ENCODE measurements at places on chromosomes 6 and 20. TPM values are rescaled to one million over a fixed set of nuclear protein-coding genes. Genes with fewer than 3 reads are reported as not detected.

Gene LY6G6F
- polyA plus RNA-seq: not detected

DNA sequence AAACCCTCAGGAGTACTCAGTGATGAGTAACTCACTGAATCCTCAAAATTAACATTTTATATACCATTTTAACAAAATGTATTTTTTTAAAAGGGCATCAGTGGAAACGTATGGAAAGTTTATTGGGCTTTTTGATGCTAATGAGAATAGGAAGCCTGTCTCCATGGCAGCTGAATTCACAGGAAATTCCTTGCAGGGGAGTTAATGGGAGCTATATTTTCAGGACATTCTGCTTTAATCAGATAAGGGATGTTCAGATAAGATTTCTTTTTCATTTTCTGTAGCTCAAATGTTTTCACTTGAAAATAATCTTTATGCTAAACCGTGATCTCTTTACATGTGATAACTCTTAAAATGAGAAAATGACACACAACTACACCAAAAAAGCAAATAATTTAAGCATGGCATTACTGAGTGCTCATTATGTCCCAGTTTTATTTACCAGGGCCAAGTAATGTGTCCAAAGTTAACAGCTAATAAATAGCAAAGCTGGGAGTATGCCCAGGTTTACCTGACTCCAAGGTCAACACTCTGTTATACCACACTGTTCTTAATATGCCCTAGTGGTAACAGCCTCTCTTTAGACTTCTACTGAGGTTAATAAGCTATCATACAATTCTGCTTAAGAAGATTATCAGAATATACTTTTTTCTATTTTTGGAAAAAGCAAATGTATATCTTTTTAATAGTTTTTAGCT is 348.1 kb downstream of the GRIK2 start:
- DNase-seq: peak; percentile 6

- DNase-seq: peak; percentile 86
Measured at GRCh38 chr20:19815553-19815991, 57.5 kb downstream of the RIN2 start.

Gene HLA-DPB1
- polyA plus RNA-seq: 15.0 TPM

Gene PKIB
- polyA plus RNA-seq: 2.1 TPM

DNA sequence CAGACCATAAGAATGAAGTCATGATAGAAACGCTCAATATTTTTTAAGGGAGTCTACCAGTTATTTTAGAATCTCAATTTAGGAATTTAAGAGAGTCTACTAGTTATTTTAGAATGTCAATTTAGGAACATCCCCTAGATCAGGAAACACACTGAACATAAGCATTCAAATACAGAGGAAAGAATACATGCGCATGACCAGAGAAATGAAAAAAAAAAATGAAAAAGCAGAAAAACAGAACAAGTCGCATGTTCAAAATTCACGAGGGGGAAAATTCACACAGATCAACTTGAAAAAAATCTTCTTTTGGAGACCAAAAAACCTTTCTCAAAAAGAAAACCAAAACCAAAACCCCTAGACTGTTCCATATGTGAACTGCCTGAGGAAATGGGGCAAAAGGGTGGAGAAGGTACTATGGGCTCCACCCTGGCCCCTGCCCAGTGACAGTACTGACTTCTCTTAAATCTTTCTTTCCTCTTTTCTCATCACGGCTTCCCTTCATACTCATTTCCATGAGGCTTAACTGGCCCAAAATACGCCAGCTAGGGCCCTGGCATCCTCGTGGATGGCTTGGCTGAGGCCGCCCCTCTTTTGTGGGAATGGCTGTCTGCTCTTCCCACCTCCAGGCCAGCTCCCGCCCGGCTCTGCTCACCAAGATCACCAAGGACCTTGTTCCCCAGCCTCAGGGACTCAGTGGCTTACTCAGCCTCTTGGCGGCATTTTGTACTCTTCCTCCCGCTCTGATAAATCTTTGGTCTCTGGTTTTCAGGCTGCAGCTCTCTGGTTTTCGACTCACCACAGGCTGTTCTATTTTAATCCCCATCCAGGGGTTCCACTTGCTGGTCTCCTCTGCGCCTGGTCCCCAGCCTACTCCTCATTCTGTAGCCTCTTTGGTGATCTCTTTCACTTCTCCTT is 11.2 kb downstream of the ZBTB2 start:
- DNase-seq: no peak

DNA sequence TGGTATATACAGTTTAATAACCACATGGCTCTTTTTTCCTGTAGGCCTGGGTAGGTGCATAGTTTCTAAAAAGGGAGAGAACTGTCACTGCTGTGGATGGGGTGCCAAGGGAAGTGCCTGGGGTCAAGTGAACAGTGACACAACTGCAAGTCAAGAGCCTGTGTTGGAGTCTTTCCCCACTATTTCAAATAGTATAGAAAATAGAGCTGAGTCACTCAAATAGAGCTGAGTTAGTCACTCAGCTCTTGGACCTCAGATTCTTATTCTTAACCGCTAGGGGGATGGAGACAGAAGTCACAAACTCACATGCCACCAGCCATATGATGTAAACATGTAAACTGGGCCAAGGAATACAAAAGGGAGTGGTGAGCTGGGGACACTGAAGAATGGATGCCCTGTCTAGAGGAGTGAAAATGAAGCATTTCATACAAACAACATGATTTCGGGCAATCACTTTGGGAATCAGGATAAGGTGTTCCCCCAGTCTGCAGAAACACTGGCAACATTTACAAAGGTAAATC is 2.1 kb downstream of the NQO2 start:
- peak; percentile 53 for DNase-seq

Gene VIP
- polyA plus RNA-seq: 0.91 TPM

Gene SSR1
- 89.9 TPM for polyA plus RNA-seq

- peak; percentile 20 for DNase-seq
Measured at GRCh38 chr6:14059791-14060436, 57.7 kb upstream of the CD83 start.

Gene BTN3A1
- polyA plus RNA-seq: 21.8 TPM

- DNase-seq: peak; percentile 33
Measured at GRCh38 chr6:170522565-170523183, 30.4 kb downstream of the PSMB1 start.

- DNase-seq: peak; percentile 61
Measured at GRCh38 chr6:162973151-162973872, 245.5 kb downstream of the PACRG start.

Gene WFDC8
- not detected for polyA plus RNA-seq

- DNase-seq: no peak
Measured at GRCh38 chr20:35953387-35954199, 709 bp downstream of the SCAND1 start.

Gene POU3F2
- 0.28 TPM for polyA plus RNA-seq

Gene HLA-DMB
- polyA plus RNA-seq: 5.2 TPM

DNA sequence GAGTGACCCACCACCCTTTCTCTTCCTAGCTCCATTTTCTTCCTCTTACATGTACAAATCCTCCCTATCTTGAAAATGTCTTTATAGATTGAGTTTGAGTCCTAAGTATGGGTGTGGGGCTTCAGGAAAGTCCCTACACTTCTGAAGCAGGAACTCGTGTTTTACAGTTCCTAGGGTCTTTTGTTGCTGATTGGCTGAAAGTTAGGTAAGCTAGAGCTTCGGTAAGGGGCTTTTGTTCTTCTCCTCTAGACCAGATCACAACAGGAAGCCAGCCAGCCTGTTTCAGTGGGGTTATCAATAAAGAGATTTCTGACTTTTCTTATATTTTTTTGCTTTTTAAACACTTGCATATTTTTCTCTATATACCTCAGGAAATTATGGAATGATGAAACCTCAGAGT is 51.3 kb downstream of the CNR1 start:
- no peak for DNase-seq

DNA sequence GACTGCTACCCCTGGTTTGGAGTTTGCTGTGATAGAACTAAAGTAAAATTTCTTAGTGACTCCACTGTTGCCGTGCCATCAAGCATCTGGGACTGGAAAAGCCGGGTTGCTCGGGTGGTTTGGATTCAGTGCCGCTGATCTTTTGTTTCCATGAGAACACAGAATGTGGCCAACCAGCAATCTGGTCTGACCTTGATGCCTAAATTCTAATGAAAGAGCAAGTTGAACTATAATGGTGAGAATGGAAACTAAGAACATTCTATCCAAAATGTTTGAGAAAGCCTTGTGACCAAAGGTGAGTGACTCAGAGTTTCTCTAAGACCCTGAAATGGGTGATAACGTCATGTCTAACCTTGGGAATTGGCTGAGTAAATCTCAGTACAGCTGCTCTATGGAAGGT is 9.9 kb upstream of the PI16 start:
- no peak for DNase-seq

- peak; percentile 93 for DNase-seq
Measured at GRCh38 chr6:4512051-4512471, 264.1 kb upstream of the CDYL start.

- no peak for DNase-seq
Measured at GRCh38 chr20:584971-585301, 25.2 kb downstream of the TCF15 start.

Gene PI16
- 13.4 TPM for polyA plus RNA-seq

DNA sequence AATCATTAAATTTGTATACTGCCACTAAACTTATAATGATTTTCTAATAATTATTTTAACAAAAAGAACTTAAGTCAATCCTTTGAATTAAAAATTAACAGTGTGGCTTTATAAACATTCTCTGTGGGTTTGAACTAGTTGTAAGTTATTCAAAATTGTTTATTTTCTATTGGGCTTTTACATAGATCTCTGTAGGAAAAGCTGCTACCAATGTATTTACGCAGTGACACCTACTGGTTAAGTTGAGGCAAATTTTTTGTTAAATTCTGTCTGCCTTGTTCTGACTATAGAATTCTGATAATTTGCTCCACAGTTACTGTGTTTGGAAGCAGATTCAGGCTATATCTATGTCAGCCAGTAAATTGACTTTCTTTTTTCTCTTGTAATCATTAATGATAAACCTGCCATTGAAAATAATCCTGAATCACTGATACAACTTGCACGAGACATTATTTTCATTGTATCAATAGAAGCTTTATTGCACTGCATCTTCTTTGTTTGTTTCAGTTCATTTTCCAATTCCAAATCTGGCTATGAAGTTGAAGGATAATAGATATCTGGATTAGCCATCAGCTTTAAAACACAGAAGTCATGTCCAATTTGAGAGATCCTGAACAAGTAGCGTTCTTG is 66.0 kb upstream of the UTRN start:
- DNase-seq: peak; percentile 73

DNA sequence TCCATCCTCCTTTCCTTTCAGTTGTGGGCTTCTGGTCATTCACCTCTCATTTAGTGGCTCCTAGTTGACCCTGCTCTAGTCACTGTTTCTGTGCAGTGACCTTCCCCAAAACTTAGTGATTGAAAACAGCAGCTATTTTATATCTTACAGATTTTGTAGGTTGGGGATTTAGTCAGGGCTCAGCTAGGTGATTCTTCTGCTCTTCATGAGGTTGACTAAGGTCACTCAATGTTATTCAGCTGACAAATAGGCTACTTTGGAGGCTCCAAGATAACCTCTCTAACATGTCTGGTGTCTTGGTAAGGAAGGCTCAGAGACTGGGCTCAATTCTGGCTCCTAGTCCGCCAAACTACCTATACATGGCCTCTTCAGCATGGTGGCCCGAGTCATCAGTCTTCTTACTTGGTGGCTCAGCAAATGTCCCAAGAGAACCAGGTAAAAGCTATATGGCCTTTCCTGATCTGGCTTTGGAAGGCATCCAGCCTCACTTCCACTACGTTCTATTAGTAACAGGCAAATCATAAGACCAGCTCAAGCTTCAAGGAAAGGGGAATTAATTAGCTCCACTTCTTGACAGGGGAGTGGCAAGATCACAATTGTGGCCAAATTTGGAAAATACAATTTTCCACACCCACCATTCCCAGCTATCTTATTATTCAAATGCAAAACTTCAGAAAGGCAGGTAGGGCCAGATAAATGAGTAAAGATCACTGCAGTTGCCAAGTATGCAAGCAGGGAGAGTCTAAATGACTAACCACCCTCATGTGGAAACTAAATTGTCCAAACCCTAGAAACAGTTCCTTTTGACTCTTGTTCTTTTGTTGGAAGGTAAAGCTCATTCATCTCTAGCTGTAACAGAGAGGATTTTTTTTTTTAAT is 50.5 kb upstream of the LTV1 start:
- DNase-seq: no peak

- DNase-seq: no peak
Measured at GRCh38 chr6:30703011-30703410, 12.2 kb upstream of the NRM start.

Gene SNAP91
- 2.0 TPM for polyA plus RNA-seq

Gene MYB
- 1.5 TPM for polyA plus RNA-seq

GRCh38 chr6:13812359-13812642 is 2.1 kb downstream of the MCUR1 start:
- no peak for DNase-seq

- peak; percentile 77 for DNase-seq
Measured at GRCh38 chr20:63698739-63699465, 2.5 kb downstream of the TNFRSF6B start.

- no peak for DNase-seq
Measured at GRCh38 chr6:84432619-84433018, 205.2 kb upstream of the CEP162 start.

Gene DNPH1
- polyA plus RNA-seq: 32.0 TPM

Gene RIN2
- polyA plus RNA-seq: 24.3 TPM

Gene OPRM1
- not detected for polyA plus RNA-seq

Gene TINAG
- not detected for polyA plus RNA-seq

DNA sequence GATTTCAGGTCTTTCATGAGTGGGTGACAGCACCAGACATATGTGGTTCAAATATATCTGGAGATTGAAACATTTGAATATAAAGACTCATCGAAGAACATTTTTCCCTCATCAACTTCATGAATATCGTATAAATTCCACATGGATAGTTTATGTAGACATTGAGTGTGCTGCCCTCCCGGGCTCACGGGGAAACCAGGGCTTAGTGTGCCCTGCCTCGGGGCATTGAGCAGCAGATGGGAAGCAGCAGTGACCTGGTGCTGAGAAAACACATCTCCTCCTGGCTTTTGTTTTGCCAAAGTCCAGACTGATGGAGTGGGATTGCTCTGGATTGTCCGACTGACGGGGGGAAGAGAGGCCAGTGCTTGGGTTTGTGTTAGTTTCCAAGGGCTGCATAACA is 17.8 kb upstream of the SLC2A12 start:
- DNase-seq: no peak

- no peak for DNase-seq
Measured at GRCh38 chr6:36102853-36103252, 27.5 kb upstream of the MAPK13 start.

DNA sequence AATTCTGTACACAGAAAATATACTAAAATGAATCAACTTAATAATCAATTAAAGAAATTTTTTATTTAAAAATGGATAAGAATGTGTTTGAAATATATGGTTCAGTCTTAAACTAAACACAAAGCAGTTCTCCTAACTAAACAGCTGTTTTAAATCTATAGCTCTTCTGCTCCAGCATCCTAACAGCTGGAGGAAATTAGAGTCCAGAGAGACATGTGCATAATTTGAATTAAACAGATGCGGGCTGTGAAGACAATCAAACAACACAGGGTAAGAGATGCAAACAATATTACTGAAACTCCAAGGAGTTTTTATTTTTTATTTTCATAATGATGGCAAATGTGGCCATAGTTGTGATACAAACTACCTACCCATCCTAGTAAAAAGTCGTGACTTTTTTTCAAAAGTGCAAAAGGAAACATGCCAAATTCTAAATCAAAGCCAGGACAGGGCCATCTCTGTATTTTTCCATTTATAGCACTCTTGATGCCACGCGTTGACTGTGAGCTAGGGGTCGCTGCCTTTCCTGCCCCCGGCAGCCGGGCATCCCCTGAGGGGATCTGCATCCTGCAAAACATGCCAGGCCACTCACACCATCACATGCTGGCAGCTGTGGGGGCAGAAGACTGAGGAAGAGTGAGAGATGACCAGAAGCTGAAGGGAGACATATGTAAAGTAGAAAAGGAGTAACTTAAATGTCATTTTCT is 310.6 kb downstream of the PRKN start:
- peak; percentile 94 for DNase-seq

Data from muscle of leg (tissue), 16 donors.